ENCODE measurements at places on chromosomes 5 and 9.

GRCh38 chr9:128621730-128622455 lies 34.8 kb downstream of the DYNC2I2 start:
- no peak for DNase-seq

- DNase-seq, result no peak
These were observed 759.7 kb downstream of the BRINP1 start for GRCh38 chr9:118609355-118610044.

- DNase-seq, result no peak
These were observed 68.3 kb downstream of the CHSY3 start for GRCh38 chr5:129972465-129973141.

DNA sequence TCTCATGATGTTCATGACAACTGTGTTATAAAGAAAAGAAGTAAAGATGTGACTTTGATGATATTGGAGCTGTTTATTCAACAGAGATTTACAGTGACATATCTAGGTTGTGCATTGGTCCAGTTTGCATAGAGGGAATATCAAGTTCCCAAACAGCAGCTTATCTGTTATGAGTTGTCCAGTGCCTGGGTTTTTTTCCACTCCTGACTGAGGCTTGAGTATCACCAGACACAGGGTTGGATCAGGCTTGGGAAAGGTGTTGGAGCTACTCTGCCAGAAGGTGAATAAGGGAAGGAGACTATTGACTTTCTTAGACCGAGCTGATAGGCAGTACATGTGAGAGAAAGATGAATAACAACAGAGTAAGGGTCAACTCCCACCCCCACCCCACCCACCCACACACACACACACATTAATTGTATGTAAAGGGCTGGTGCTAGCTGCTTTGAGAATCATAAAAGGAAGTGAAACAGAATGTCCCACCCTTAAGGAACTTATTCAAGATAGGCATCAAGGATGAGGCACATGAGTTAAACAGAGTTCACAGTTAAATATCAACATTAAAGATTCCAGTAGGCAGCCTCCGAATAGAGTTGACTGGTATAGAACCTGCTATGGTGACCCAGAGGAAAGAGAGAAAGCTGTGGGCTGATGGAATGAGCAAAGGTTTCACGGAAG lies 33.0 kb upstream of the RASGRF2 start:
- DNase-seq, result no peak

GRCh38 chr9:97601228-97601898 lies 31.8 kb downstream of the TSTD2 start:
- peak; percentile 80 for DNase-seq

DNA sequence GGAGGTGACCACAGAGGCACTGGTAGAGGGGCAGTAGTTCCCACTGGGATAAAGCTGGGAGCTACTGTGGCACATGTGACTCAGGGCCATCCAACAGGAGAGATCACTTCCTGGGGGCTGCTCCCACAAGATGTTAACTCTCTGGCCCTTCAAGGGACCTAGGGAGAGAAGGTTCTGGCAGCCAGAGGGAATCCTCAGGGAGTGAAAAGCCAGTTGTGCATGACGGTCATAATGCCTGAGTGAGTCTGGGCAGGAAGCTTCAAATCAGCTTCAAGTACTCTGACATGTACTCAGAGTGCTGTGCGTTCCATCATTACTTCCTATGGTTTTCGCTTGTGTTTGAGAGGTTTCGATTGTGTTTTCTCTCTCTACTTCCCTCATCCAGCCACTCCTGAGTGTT lies 388.5 kb downstream of the GABRG2 start:
- DNase-seq, result no peak

- no peak for DNase-seq
These were observed 244.4 kb downstream of the FAM114A2 start for GRCh38 chr5:153794327-153794726.

- no peak for DNase-seq
These were observed 387.8 kb upstream of the WWC1 start for GRCh38 chr5:167903659-167904058.

GRCh38 chr5:95810305-95811125 lies 12.0 kb downstream of the GLRX start:
- DNase-seq, result no peak

DNA sequence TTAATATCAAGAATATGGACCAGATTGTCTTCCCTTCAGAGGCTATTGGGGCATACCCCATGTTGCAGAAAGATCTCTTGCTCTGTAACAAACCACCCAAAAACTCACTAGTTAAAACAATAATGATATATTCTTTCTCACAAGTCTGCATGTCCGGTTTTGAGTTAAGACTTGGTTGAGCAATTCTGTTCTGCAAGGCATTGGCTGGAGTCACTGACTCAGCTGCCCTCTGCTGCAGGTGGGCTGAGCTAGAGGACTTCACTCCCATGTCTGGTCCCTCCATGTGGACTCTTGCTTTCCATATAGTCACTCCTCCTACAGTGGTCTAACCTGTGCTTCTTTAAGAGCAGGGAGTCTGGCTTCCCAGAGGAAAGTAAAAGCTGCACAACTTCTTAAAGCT lies 73.4 kb downstream of the ESM1 start:
- no peak for DNase-seq

DNA sequence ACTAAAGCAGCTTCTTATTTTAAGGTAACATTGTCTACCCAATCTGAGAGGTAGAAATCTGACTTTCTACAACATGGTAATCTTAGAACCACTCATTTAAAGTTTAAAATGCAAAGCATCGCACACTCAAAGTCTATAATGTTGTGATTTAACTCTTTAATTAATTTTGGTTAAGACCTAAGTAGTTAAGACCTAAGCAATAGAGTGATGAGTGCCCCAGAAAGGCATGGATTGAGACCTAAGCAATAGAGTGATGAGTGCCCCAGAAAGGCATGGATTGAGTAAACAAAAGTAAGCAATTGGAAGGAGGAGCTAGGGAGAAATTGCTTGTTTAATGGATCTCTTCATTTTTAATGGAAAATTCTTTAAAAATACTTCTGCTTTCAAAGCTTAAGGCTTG lies 86.8 kb downstream of the NLN start:
- no peak for DNase-seq

- DNase-seq, result no peak
These were observed 3.7 kb downstream of the GRM6 start for GRCh38 chr5:178991190-178992145.

GRCh38 chr5:53601570-53601969 lies 41.1 kb downstream of the NDUFS4 start:
- DNase-seq, result no peak

DNA sequence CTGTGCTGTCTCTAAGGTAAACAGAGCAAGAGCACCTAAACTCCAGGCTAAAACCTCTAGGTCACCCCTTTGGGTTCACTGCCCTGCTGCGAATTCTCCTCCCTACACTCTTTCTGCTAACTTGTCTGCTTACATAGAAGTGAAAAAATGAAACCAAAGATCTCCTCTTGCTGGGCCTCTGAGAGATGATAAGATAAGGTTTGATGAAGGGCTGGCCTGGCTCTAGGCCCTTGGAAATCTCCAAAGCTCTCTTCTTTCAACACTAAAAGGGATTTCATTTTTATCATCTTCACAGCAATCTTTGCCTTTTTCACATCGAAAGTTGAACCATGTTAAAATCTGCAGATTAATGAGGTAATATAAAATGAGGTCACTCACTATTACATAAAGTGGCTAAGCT lies 450.8 kb upstream of the TLE4 start:
- DNase-seq, result no peak

- DNase-seq, result no peak
These were observed 806.2 kb upstream of the WWC1 start for GRCh38 chr5:167485061-167485774.

- DNase-seq, result no peak
These were observed 20.4 kb downstream of the BDP1 start for GRCh38 chr5:71475788-71476384.

- DNase-seq, result no peak
These were observed 219.9 kb downstream of the FSTL4 start for GRCh38 chr5:133392448-133392847.

GRCh38 chr5:96851312-96852062 lies 24.8 kb upstream of the ERAP2 start:
- DNase-seq, result no peak

DNA sequence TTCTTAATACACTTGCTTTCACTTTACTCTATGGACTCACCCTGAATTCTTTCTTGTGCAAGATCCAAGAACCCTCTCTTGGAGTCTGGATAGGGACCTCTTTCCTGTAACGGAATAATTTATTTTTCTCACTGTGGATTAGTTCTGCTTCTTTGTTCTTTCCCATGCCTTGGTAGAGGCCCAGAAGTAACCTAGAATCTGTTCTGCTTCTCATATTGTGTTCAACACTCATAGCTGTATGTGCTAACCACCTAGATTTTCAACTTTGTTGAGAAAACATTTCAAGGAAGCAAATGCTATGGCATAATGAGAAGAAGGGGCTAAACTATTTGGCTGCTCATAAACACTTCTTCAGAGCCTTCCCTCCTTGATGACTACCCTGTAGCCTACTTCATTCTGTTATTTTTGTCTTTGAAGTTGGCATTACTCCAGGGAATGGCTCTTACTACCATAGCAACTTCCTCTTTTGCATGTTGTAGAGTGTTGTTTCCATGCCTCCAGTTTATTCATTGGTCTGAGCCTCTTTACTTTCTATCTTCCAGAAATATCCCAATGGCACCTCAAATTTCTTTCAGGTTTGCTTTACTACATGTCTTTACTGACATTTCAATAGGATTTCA lies 74.3 kb downstream of the KIAA0825 start:
- DNase-seq, result no peak

DNA sequence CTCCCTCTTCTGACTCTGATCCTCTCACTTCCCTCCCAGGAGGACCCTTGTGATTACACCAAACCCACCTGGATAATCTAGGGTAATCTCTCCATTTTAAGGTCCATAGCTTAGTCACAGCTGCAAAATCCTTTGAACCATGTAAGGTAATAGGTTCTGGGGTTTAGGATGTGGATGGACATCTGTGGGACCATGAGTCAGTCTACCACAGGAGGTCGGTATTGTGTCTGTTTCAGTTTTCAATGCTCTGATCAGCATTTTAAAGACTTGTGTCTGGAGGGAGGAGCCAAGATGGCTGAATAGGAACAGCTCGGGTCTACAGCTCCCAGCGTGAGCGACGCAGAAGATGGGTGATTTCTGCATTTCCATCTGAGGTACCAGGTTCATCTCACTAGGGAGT lies 112.6 kb downstream of the CAVIN4 start:
- DNase-seq, result no peak

DNA sequence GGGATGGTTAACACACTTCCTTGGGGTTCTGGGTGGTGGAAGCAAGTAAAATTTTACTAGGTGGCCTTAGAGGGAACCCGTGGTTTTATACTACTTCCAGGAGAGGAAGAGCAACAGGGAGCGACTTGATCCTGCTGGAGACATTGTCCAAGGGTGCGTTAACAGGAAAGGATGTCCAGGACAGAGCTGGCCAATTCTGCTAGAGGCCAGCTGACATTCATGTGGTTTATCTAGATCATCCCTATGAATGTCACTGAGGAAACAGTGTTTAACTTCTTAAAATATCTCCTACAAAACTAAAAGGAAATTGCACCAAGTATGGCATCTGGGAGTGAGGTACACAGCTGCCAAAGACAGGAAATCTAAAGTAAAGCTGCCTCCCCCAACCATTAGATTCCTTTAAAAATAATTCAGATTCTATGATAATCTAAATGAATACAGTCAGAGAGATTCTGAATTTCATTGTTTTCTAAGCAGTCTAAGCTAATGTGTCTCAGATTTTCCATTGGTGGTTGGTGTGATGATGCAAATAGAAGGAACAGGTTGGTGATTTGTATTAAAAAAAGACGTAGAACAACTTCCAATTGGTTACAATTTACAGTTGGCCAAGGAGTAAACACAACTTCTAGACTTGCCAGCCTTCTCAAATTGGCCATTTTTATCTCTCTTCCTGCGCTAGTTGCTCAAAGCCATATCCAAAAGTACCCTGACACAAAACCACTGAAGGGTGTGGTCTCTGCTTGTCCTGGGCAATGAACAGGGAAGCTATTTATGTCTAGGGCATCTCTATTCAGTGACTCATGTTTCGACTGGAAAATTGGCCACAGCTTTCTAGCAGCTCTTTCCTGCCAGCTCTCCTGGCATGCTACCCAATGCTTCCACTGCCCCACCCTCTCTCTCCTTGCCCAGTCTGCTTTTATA lies 574.7 kb upstream of the MEF2C start:
- DNase-seq, result peak; percentile 70

DNA sequence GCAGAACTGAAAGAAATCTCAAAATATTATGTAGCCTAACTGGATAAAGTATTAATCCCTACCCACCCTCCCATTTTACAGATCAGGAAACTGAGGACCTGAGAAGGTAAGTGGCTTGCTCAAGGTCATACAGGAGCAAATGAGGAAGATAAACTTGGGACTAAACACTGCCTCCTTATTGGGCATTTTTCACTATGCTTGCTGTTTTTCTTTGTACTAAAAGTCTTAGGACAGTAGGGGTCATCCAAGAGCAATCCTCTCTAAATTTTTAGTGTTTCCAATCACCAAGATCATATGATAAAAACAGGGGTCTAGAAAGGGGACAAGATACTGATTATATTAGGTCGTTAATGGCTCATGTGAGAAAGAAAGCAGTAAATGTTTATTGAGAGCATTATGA lies 80.8 kb downstream of the RORB start:
- no peak for DNase-seq

DNA sequence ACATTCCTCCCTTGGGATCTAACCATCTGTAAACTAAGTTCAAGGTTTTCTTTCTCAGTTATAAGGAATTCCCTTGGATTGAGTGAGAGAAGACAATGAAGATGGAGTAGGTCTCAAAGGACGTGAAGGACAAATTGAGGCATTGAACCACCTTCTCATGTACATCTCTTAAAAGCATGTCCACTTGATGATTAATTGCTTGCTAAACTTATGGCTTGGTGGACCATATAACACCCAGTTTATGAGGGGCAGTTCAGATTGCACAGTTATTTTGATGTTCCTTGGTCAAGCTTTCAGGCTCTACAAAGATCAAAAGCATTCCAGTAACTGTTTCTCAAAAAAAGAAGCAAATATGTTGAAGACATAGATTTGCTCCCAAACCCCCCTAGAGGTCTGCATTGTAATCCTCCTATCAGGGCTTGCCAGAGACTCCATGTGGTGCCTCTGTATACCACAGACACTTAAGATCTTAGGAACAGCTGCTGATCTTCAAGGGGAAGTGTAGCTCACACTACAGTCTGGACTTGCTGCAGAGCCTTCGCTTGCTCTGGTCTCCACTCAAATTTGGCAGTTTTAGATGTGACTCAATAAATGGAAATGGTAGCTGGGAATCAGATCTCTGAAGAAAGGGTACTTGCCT lies 56.9 kb upstream of the ALDH1A1 start:
- DNase-seq, result no peak

GRCh38 chr5:36881807-36882206 lies 5.2 kb downstream of the NIPBL start:
- no peak for DNase-seq

- no peak for DNase-seq
These were observed 212.4 kb downstream of the EFNA5 start for GRCh38 chr5:107458322-107458721.

GRCh38 chr5:109694451-109694891 lies 4.7 kb downstream of the MAN2A1 start:
- no peak for DNase-seq

GRCh38 chr5:14218480-14218879 lies 75.3 kb downstream of the TRIO start:
- no peak for DNase-seq

All from gastrocnemius medialis (tissue), 4 donors.